Stimulated activated CD4-positive, alpha-beta T cell treated with anti-CD3 and anti-CD28 coated beads, Interleukin-15, amount 100 ng/mL, for 1 hour (primary cell): ENCODE measurements at places on chromosomes 3 and 15.

- DNase-seq, result no peak
Observed at GRCh38 chr3:1752205-1752604, 346.5 kb upstream of the CNTN4 start.

- no peak for DNase-seq
Observed at GRCh38 chr3:46062679-46063078, 35.4 kb upstream of the XCR1 start.

DNA sequence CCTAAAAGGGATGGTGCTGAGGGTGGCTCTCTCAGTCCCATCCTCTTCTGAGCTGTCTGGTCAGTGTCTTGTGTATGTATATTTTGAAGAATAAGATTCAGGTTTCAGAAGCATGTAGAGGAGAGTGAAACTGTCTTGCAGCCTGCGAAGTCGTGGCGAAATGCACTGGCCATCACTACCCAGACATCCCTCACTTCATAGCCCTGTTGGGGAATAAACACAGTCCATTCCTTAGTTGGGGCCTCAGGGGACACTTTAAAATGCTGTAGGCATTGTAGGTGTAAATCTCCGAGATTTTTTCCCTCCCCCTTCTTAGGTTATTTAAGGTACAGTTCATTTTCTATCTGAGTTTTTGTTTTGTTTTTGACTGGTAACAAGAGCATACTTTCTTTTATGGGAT lies 93.8 kb downstream of the DNASE1L3 start:
- DNase-seq, result no peak

DNA sequence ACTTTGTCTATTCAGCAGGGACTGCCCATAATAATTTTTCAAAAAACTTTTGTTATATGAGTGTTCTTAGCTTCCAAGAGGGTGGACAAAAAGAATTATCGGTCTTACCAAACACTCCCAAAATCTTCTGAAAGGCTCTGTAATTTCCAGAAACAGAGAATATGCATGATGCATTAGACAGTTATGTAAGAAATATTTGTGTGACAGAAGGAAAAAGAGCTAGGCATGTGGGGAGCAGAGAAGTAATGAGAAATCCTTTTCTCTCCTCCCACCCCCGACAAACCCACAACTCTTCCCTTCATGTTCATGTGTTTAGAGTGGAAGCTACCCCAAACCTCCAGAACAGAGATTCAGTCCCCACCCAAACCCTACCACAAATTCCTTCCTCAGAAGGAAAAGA lies 86.8 kb downstream of the MYO5A start:
- DNase-seq, result no peak

DNA sequence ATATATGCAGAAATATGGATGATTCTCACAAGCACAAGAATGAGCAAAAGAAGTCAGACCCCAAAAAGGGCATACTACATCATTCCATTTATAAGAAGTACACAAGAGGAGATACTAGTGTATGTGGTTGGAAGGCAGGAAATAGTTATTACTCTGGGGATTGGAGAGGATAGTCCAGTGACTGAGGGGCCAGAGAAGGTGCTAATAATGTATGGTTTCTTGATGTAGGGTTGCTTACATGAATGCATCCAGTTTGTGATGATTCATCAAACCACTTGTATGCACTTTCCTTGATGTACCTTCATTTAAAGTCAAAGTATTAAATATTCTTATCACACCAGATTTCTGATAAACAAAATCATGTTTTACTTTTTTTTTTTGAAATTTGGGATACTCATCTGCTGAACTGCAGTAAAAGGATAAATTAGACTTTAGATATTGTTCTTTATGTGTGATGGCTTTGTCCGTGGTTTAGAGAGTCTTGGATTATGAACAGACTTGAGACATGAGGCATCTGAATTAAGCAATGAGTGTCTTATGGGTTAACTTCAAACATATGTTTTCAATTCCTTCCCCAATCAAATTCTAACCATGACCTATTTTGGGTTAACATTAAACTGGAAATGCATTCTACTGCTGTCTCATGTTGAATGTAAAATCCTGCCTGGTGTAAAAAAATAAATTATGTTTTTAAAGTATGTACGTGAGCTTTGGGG lies 171.2 kb downstream of the SEMA6D start:
- DNase-seq, result no peak

DNA sequence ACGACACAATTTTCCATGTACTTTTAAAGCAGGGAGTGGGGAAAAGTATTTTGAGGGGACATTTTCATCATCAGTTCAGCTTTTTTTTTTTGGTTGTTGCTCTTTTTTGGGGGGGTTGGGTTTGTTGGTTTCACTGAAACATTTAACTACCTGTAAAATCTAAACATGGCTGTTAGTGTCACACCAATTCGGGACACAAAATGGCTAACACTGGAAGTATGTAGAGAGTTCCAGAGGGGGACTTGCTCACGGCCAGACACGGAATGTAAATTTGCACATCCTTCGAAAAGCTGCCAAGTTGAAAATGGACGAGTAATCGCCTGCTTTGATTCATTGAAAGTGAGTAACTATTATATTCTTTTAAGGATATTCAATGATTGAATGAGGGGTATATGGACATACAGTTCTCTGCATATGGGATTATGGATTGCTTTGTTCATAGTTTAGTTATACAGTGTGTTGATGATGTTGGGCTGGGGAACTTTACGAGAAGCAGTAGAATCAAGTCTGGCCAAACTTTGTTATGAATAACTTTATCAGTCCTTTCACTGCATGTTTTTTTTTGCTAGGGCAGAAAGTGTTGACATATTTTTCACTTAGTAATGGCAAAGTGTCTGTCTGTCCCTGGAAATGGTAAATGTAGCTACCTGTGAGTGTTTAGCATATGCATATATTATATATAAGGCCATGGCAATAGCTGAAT lies 31.5 kb downstream of the MBNL1 start:
- no peak for DNase-seq
